Hair follicular keratinocyte (primary cell): ENCODE measurements at places on chromosomes 16 and 17. TPM values are rescaled to one million over a fixed set of nuclear protein-coding genes. Genes with fewer than 3 reads are reported as not detected.

EFNB3 gene
- total RNA-seq = 0.65 and 3.2 TPM in 2 replicates

SULT1A2 gene
- 0.23 TPM in 1 of 2 replicates, not detected in the other for total RNA-seq

C17orf50 gene
- total RNA-seq = not detected in 2 replicates

PRSS36 gene
- 0.16 and 0.19 TPM in 2 replicates for total RNA-seq

HNF1B gene
- not detected in 2 replicates for total RNA-seq

KRTAP4-9 gene
- total RNA-seq = not detected in 2 replicates

NUP85 gene
- 25.8 and 38.1 TPM in 2 replicates for total RNA-seq

NCBP3 gene
- 9.0 and 11.4 TPM in 2 replicates for total RNA-seq

EPN3 gene
- total RNA-seq = 83.9 and 90.6 TPM in 2 replicates

MARVELD3 gene
- total RNA-seq = 9.2 and 9.6 TPM in 2 replicates

HBQ1 gene
- 0.78 and 2.2 TPM in 2 replicates for total RNA-seq

PDE6G gene
- not detected in 2 replicates for total RNA-seq

OR4D1 gene
- not detected in 2 replicates for total RNA-seq

TBC1D3D gene
- not detected in 2 replicates for total RNA-seq

AOC3 gene
- 0.08 and 0.31 TPM in 2 replicates for total RNA-seq

CHP2 gene
- not detected in 2 replicates for total RNA-seq

SPATA22 gene
- 0.76 TPM in 1 of 2 replicates, not detected in the other for total RNA-seq
